AG04450 (cell line): ENCODE measurements at places on chromosomes 13 and 19.

DNA sequence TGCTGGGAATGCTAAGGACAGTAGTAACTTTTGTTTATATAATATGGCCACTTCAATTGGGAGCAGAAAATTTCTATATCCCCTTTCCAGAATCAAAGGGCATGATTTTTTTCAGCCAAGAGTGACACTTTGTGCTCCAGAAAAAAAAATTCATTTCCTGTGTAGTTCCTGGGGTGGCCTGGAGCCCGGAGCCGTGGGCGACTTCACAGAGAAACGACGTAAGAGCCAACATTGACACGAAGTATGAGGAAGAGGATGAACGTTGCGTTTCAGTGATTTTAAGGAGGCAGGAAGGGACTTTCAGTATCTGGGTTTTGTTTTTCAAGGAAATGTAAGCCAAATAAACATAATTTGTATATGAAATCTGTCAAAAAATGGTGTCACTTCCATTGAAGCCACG, 187.6 kb downstream of the STK24 start:
- no peak for DNase-seq

GRCh38 chr19:5112681-5113575, 144.0 kb downstream of the KDM4B start:
- no peak for DNase-seq

DNA sequence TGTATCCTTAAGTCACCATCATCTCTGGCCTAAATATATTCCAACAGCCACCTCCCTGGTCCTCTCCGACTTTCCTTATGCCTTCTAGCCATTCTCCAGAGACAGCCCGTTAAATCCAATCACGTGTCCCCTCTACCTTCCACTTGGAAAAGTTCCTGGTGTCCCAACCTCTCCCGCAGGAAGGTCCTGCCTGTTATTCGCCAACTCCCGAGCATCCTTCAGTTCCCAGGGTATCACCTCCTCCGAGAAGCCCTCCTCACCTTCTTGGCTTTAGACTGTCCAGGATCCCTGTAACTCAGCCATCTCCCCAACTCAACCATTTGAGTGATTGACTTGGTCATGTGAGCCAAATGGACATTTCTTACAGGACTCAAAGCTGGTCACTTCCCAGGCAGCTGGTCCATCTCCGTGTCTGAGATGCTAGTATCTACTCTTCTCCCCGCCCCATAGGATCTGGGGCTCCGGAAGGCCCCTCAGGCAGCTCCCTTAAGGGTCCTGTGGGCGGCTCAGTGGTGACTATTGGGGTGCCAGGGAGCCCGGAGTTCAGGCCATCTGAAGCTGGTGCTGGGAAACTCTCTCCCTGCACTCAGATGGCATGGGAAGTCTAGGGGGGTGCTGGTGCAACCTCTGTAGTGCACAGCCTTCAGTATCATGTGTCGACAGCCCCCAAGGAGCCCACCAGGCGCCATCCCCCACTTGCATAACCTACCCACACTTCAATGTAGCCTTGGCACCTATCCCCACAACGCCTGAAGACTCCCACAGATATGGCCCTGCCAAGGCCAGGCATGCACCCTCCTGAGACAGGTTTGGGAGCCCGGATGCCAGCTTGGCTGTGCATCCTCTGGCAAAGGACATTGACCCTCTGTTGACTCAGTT, 27.9 kb upstream of the NANOS3 start:
- DNase-seq: no peak

DNA sequence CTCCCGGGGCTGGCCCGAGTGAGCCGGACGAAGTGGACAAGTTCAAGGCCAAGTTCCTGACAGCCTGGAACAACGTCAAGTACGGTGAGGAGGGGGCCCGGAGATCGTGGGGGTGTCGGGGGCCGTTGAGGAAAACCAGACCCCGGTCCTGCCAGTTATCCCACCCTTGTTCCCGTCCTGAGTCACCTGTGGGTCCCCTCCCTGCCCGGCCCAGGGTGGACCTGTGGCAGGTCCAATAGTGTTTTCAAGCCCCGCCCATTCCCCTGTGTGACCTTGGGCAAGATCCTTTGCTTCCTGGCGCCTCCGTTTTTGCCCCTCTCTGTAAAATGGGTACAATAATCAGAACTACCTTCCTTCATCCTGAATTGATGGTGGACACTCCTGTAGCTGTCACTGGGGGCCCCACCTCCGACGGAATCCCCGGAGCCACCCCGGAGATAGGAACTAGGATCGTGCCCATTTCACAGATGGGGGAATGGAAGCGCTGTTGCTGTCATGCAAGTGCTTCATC, 593 bp downstream of the ATG4D start:
- no peak for DNase-seq

DNA sequence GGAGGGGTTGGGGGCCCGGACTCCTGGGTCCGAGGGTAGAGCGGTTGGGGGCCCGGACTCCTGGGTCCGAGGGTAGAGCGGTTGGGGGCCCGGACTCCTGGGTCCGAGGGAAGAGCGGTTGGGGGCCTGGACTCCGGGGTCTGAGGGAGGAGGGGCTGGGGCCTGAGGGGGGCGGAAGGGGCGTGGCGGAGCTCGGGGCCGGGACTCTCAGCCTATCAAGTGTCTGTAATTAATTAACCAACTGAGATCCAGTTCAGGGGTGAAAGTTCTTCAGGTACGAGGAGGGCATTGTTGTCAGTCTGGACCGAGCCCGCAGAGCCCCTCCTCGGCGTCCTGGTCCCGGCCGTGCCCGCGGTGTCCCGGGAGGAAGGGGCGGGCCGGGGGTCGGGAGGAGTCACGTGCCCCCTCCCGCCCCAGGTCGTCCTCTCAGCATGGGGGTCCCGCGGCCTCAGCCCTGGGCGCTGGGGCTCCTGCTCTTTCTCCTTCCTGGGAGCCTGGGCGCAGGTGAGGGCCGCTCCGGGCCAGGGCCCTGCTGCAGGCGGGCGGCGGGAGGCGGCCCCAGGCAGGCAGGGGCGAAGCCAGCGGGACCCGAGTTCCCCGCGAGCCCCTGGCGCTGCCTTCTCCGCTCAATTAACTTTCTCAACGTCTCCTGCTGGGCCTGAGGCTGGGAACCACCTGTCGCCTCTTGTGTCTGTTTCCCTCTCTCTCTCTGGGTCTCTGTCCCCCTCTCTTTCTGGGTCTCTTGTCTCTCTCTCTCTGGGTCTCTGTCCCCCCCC, 697 bp downstream of the FCGRT start:
- no peak for DNase-seq

DNA sequence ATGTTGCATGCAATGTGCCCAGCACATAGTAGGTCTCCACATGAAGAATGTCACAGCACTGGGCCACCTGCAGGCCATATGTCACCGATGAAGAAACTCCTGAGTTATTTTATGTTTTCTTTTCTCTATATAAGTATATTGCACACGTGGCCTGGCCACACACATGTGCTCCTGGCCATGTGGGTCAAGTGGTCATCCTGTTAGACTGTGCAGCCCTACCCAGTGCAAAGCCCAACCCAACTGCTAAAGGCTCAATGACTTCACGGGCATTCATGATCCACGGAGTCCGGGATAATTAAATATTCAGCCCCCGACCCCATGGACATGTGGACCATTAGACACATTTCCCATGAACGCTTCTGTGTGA, 163.2 kb downstream of the TEX29 start:
- no peak for DNase-seq

DNA sequence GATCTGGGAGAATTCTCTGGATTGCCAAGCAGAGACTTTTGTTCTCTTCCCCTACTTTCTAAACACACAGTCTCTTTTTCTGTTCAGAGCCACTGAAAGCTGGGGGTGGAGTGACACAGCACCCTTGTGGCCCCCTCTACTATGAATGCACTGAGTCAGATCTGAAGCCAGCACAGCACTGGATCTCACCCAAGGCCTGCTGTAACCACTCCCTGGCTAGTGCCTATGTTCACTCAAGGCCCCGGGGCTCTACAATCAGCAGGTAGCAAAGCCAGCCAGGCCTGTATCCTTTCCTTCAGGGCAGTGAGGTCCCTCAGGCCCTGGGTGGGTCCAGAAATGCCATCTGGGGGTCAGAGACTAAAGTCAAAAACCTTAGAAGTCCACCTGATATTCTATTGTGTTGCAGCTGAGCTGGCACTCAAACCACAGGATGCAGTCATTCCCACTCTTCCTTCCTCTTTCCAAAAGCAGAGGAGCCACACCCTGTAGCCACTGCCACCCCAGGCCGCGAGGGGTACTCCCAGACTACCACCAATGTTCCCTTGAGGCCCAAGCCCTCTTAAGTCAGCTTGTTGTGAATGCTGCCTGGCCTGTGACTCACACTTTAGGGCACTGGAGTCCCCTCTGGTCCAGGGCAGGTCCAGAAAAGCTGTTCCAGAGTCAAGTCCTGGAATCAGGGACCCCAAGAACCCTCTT, 110.1 kb upstream of the RXFP2 start:
- no peak for DNase-seq

- DNase-seq: no peak
Observed at GRCh38 chr19:39968789-39969188, 2.2 kb upstream of the PSMC4 start.

DNA sequence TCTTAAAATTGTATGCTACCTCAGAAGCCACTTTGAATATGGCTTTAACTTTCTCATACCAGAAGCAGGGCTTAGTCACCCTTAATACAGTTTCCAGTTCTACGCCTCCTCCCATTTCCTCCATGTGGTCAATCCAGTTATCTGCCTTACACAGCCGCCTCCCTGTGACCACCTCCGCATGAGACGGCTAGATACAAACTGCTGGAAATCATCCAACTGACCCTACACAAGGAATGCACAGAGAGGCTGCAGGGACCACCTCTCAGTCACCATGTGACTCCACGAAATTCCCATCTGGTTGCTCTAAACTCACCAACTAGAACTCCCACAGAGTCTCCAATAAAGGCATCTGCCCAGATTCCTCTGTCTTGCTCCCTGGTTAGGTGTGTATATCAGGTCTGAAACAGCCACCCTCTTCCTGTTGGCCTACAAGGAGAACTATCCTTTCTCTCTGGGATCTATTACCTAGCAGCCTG, 6.8 kb downstream of the ZNF564 start:
- DNase-seq: no peak

DNA sequence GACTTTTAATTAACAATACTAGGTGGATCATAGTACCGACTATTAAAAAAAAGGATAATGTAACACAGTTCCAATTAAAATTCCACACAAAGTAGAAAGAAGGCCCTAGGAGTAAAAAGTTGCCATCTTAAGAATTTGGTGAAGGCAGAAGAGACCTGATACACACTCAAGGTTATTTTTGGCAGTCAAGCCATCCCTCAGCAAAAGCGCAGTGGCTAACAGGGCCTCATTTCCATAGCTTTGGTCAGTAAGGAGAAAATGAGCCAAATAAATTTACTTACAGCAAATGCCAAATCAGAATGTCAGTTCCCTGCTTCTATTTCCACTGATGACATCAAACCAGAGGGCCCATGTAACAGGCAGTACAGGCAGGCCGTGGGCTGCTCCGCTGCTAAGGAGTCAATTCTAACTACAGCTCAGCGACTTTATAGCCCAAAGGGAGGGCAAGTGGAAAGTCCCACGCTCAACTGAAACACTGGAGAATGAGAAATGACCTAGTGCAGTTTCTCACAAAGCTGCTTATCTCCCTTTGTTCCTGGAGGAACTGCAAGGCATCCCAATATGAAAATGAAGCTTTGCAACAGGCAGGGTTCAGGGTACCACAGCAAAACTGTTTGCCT, 6.3 kb downstream of the ARGLU1 start:
- DNase-seq: no peak

GRCh38 chr13:92315265-92315664, 911.3 kb upstream of the GPC6 start:
- DNase-seq: no peak

- no peak for DNase-seq
Observed at GRCh38 chr19:6491802-6492592, 10.1 kb downstream of the TUBB4A start.

GRCh38 chr19:2266183-2266993, 10.2 kb upstream of the JSRP1 start:
- DNase-seq: peak; percentile 34

GRCh38 chr19:19653597-19654147, 9.8 kb downstream of the ATP13A1 start:
- DNase-seq: no peak

DNA sequence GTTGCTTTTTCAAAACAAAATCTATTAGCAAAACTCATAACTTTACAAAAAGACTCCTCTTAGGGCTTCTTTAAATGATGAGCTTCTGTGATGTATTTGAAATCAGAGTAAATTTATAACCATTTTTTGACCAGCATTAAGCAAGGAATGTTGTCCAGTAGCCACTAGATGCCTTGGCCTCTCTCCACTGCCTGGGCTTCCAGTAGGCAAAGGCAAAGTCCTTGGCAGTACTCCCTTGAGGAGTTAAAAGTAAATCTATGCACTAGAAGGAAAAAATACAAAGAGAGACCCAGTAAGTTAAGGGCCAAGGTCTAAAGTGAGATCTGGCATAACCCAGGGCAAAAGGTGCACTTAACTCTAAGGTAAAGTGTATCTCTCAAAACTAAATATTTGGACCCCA, 9.5 kb downstream of the SERPINE3 start:
- no peak for DNase-seq

DNA sequence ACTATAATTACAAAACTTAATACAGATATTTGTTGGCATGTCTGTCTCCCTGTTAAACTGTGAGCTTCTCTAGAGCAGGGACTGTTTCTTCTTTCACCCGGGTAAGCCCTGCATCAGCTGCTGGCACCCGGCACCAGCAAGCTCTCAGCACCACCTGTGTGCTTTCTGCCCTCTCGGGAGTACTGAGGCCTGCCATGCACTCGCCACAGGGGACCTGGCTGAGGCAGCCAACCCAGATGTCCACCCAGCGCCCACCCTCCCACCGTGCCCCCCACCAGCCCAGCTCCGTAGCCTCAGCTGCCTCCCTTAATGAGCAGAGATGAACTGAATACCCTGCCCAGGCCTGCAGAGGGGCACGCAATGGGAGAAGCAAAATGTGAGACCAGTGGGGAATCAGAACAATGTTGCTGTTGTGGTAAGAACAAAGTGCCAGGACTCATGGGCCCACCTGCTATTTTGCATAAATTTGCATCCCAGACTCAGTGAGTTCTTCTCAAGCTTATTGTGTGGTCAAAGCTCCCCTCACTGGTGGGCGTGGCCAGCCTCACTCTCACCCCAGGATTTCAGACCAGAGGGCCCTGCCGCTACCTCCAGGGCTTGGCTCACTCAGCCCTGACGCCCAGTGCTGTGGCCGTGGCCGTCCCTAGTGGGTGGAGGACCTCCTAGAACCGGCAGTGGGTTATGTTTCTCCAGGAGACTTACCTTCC, 14.6 kb upstream of the SERPINE3 start:
- DNase-seq: no peak

DNA sequence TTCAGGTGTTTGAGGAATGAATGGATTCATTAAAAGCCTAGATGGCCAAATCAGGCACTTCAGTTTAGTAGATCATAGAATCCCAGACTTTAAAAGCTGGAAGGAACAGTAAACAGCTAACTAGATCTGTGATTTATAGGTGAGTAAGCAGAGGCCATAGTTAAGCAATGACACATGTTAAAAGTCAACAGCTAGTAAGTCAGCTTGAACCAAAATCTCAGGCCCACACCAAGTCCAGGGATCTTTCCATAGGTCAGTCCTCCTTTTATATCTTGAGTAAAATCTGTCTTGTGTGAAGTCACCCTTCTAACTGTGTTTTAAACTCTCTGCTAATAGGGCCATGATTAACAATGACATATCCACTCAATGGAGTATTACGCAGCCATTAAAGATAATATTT, 275.5 kb upstream of the SOX21 start:
- DNase-seq: no peak
